ENCODE measurements at places on chromosomes 2 and 18.

- DNase-seq = no peak
Measured at GRCh38 chr2:201347138-201347537, 10.0 kb downstream of the FLACC1 start.

DNA sequence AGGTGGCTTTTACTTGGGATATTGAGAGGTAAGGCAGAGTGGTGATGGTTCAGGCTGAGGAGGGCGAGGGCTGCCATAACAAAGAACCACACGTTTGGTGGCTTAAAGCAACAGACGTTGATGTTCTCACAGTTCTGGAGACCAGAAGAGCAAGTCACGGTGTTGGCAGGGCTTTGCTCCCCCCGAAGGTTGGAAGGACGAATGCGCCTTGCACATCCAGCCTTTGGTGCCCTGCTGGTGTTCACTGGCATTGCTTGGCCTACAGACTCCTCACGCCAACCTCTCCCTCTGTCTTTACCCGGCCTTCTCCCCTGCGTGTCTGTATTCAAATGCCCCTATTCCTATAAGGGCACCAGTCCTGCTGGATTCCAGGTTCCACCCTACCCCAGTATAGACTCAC is 125.4 kb downstream of the TPO start:
- peak; percentile 57 for DNase-seq

DNA sequence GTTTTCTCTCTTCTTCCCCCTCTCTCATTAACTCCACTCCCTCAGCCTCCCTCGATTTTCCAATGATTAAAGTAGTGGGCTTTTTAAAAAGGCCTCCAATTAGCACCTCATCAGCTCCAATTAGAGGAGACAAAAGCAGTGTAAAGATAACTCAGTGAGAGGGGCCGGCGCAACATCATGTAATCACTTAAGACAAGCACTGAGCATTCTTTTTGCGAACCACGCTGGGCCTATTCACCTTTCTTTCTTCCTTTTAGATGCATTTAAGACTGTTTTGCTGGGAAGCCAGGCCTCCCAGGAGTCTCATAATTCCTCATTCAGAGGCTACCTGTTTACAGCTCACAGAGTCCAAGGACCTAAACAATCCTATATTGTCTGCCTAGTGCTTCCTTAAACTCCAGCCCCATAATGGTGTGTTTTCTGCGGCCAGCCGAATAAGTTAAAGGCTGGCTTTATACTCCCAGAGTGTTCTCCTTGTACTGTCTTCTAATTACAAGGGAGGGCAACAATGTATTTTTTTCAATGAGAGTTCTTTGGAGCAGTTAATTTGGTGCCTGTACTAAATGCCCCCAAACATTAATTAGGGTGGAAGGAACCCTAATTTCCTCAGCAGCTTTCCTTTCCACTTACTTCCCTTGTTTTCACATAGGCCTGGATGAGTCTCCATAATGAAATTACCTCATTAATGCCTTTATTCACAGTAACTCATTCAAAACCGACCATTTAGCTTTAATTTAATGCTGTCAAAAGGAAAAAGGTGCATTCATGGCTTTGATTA is 28.0 kb upstream of the LMAN1 start:
- no peak for DNase-seq

GRCh38 chr2:68921646-68922045 is 31.0 kb downstream of the GKN2 start:
- DNase-seq = no peak

DNA sequence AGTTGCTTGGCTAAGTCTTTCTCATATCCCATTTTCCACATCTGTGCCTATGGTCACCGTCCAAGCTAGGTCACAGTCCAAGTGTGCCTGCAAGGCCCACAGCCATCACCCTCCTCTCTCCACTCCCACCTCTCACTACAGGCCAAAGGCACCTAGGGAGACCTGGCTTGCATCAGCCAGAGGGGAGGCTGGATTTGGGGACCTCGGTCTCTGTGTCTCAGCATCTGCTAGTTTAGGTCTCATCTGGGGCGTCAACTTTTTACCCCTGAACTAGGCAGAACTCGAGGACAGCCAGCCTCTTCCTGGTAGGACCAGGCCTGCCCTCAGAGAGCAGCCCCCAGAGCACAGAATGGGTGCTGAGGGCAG is 217.1 kb downstream of the DYSF start:
- DNase-seq = no peak

GRCh38 chr2:194465641-194466040 is 1191.4 kb upstream of the SLC39A10 start:
- DNase-seq = no peak

DNA sequence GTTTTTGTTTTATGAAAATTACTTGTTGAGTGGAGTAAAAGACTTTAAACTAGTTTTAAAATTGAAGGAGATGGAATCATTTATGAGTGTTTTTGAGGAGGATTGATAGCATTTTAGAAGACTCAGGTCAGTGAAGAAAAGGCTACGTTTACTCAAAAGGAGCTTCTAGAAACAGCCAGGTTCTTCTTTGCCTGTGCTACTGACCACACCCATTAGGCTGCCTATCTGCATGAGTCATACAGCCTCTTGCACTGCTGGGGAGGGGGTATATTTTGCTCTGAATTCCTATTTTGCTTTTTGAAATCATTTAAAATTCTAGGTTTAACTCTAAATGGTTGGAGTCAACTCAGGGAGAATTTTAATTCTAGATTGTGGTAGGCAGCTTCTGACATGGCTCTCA is 22.3 kb downstream of the EFEMP1 start:
- no peak for DNase-seq

DNA sequence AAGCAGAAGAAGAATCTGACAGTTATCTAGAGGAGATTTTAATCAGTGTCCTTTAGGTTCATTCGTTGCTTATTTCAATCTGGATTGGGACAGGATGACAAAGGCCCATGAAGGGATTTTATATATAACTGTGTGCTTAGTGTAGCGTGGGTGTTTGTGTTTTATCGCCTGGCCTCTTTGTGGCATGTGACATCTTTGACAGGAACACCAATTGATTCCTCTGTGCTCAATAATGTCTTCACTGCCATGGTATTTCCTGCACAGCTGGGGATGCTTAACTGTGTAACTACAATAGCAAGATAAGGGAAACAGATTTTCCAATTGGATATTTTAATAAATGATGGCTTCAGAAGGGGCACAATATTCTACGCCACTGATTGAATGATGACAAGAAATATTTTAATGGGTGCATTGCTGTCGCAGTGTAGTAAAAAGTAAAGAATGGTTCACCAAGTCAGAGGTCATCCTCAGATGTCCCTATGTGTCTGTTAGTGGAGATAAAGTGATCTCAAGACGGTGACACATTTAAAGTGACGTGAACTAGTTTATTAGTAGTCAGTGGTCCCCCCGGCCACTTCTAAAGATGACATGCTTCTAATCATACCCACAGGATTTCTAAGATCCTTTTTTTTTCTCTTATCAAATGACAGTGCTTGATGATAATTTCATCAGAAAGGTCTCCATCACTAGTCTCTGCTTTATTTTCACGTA is 160.4 kb downstream of the AGAP1 start:
- DNase-seq = no peak

DNA sequence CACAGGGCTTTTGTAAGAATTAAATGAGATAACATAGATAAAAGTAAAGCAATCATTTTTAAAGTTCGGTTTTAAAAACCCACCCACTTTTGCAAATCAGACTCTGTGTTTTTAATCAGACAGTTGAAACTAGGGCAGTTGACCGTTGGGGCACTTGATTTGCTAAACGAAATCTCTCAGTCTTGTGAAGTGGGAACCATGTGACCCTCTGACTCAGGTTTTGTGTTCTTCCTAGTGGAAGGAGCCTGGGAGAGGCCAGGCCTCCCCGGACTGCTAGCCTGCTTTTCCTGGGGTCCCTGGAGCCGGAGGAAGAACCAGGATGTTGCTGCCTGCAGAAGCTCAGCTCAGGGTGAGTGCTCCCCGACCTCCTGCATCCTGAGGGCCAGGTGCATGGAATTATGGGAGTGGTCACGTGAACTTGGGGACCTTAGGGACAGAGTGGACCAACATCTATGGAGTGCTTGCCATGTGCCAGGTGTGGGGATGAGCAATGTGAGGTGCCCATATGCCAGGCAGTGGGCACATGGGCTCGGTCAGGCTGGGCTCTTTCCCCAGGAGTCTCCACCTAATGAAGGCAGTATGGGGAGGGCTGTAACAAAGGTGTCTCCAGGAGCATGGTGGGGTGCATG is 3.9 kb downstream of the C2orf72 start:
- no peak for DNase-seq

GRCh38 chr18:31100436-31101182 is 1.6 kb downstream of the DSC2 start:
- peak; percentile 62 for DNase-seq

DNA sequence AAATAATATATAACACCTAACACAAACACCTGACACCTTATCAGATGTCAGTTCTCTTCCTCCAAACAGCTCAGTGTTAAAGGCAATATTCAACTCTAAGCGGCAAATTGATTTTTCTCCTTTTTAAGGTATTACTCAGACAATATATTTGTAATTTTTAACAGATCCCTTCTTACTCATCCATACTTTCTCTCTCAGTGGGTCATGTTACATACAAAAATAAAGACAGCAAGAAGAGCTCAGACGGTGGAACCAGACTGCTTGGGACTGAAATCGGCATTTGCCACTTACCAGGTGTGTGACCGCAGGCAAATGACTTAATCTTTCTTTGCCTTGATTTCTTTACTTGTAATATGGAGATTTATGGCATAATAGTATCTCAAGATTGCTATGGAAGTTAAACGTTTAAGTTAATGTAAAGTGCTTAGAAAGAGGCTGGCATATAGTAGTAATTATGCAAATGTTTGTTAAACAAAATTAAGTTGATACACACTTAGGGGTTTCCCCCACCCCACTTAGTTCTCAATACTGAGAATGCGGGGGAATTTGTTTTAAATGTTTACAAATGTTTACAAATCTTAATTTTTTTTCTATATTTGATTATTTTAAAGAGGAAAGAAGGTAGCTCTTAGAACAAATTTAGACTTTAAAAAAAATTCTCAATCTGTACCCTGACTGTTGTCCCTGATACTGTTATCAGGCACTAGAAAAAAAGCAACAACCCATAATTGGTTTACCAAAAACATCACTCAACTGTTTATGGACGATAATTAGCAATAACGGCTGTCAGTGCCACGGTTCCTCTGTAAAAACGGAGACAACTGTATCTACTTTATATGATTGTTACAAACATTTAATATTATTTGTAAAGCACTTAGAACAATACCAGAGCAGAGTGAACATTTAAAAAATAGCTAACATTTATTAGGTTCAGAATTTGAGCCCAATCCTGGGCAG is 25.6 kb downstream of the MAP3K2 start:
- no peak for DNase-seq

GRCh38 chr2:54042897-54043620 is 72.3 kb upstream of the PSME4 start:
- DNase-seq = no peak

DNA sequence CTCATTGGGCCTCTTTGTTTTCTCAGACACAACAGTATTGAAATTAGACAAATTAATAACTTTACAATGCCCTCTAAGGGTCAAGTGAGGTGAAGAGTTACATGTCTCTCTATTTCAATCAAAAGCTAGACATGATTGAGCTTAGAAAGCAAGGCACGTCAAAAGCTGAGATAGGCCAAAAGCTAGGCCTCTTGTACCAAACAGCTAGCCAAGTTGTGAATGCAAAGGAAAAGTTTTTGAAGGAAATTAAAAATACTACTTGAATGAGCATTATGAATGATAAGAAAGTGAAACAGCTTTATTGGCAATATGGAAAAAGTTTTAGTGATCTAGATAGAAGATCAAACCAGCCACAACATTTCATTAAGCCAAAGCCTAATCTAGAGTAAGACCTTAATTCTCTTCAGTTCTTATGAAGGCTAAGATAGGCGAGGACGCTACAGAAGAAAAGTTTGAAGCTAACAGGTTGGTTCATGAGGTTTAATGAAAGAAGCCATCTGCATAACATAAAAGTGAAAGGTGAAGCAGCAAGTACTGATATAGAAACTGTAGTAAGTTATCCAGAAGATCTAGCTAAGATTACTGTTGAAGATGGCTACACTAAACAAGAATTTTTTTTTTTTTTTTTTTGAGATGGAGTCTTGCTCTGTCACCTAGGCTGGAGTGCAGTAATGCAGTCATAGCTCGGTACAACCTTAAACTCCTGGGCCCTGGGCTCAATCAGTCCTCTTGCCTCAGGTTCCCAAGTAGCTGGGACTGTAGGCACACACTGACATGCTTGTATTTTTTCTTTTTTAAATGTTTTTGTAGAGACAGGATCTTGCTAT is 65.5 kb downstream of the FAM117B start:
- DNase-seq = no peak

GRCh38 chr2:153967248-153967973 is 95.7 kb downstream of the GALNT13 start:
- no peak for DNase-seq

DNA sequence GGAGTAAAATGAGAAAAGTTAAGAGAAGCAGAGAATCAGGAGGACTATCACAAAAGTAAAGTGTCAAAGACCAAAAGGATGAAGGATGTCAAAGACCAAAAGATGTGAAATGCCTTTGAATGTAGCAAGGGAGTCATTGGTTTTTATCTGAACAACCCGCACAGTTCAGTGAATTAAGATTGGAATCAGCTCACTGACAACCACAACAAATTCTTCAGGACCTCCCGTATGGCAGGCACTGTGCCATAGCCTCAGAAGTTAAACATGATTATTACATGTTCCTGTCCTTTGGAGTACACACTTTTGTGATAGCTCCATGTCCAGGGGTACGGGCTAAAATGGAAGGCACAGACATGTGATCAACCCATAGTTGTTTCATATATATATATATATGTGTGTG is 5.0 kb upstream of the TXNL1 start:
- DNase-seq = no peak
